ENCODE measurements at places on chromosomes 5 and 9. TPM values are rescaled to one million over a fixed set of nuclear protein-coding genes. Genes with fewer than 3 reads are reported as not detected.

The BNC2 gene
- 66.2 TPM for total RNA-seq

The DND1 gene
- 1.9 TPM for total RNA-seq

The NXNL2 gene
- 0.32 TPM for total RNA-seq

The TICAM2 gene
- 2.8 TPM for total RNA-seq
